ENCODE measurements at places on chromosomes 16 and 17. TPM values are rescaled to one million over a fixed set of nuclear protein-coding genes. Genes with fewer than 3 reads are reported as not detected.
A peak's percentile ranks its signal among the peaks of the same experiment; 100 is the strongest.

Gene SMIM5
- total RNA-seq = under 0.01 TPM

Gene C17orf58
- 12.5 TPM for total RNA-seq

Gene PRR29
- under 0.01 TPM for total RNA-seq

Gene CCDC43
- 52.2 TPM for total RNA-seq

Gene C17orf107
- 3.9 TPM for total RNA-seq

Gene CEP112
- total RNA-seq = 10.8 TPM

Gene ICAM2
- 1.3 TPM for total RNA-seq

Gene KCNJ2
- 0.64 TPM for total RNA-seq

Gene CES3
- not detected for total RNA-seq

- DNase-seq = peak; percentile 80
Observed at GRCh38 chr16:31118223-31119155, 1.0 kb downstream of the KAT8 start.

- DNase-seq = peak; percentile 42
Observed at GRCh38 chr17:61167075-61167474, 232.6 kb upstream of the TBX2 start.

- DNase-seq = no peak
Observed at GRCh38 chr16:88817785-88818574, 6.3 kb upstream of the APRT start.

DNA sequence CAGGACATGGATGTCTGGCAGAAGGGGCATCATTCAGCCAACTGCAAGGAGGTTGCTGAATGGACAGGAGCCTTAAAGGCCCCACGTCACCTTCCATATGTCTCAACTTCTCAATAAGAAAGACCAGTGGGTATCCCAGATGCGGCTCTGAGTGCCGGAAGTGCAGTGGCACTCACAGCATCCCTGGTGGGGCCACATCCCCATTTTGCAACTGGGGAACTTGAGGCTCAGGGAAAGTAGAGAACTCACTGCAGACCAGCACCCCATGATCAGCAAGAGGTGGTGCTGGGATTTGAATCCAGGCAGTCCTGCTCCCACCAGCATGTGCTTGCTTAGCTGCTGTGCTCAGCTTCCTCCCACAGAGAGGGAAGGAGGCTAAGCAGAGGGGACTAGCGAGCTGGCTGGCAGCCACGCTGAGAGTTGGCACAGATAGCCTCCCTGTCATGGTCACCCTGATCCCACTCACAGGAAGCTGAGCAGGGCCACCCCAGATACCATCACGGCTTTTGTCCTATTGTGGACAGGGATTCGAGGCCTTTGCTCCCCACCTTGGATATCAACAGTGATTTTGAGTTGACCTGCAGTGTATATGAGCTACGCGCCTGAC is 294.2 kb upstream of the FOXF1 start:
- no peak for DNase-seq

- DNase-seq = no peak
Observed at GRCh38 chr16:83913245-83913633, 14.3 kb downstream of the MLYCD start.

- DNase-seq = peak; percentile 41
Observed at GRCh38 chr17:35577830-35578196, 558 bp downstream of the PEX12 start.

DNA sequence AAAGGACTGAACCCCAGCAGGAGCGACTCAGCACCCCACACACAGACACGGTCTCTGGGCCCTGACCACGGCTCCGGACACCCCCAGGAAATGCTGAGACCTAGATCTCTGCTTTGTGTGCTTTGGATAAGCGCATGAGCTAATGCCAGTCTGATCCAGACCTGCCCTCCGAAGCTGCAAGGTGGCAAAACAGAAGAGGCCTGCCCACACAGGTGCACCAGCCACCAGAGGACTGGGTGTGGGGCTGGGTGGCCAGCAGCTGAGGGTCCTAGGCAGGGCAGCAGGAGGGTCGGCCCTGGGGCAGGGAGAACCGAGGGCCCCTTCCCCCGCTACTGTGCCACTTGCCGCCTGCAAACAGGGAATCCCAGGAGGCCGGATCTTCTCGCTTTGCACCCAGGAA is 30.7 kb upstream of the EIF1 start:
- no peak for DNase-seq

- no peak for DNase-seq
Observed at GRCh38 chr17:19531780-19532501, 1.7 kb upstream of the SLC47A1 start.

DNA sequence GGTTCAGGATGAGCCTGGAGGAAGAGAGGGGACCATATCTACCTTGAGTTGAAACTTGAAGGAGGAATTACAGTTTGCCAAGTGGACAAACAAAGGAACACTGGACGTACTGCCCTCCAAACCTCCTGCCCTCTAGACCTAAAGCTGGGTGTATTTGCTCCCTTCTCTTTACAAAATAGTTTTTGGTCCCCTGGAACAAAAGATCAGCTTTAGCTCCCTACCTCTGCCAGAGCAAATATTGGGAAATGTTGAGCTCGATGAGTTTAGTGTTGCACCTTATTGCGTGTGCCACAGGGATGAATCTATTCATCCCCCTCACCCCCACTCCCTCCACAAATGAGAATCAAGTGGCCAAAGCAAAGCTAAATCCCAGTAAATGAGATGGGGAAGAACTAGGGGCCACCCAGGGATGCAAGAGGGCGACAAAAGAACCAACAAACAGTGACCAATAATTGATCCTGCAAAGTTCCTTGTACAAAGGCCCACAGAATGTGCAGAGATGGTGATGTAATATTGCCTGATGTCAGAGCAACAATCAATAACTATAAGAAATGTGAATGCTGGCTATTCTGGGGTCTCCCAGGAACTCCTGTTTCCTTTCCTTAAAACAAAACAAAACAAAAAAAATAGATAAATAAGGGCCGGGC is 17.2 kb upstream of the TAT start:
- DNase-seq = no peak

DNA sequence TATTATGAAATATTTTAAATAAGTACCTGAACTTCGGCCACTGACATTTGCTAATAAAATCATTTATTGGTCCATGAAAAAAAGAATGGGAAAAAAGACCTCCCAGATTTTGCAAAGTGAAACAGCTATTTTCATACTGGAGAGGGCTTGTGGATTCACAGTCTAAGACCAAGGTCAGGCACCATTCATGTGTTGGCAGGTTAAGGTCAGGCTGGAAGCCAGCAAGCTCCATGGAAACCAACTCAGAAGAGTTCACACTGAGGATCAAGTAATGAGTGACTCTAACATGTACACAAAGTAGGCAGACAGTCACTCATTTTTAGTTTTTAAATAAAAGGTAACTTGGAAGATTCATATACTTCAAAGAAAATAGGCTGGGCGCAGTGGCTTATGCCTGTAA is 3.4 kb downstream of the DNAJA2 start:
- DNase-seq = no peak

- DNase-seq = peak; percentile 16
Observed at GRCh38 chr17:71975331-71975801, 145.5 kb upstream of the SOX9 start.

DNA sequence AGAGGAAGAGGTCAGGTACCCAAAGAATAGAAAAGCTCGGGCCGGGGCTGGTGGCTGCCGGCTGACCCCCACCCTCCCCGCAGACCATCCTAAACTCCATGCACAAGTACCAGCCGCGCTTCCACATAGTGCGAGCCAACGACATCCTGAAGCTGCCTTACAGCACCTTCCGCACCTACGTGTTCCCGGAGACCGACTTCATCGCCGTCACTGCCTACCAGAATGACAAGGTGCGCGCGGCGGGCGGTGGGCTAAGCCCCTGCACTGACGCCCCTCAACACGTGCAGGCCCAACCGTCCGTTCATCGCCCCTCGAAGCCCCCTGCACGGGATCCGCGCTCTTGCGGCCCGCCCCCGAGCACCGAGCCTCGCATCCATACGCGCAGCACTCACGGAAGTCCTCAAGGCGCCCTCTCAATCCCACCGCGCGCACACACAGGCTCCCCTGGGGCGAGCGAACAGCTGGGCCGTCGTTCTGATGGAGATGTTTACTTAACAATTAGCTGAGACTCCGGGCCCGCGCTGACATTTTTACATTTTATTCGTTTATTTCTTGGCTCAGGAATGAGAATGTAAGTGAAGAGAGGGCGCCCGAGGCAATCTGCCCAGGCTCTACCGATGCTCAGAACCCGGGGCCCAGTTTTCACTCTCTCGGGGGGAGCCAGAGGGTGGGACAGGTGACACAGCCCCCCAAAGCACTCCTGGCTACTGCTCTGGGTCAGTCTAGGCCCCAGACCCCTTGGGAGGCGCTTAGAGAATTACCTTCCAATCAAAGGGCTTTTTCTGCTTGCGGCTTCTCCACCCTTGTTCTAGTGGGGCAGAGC is 3.5 kb downstream of the TBX2 start:
- peak; percentile 63 for DNase-seq

GRCh38 chr16:69626256-69626655 is 60.5 kb downstream of the NFAT5 start:
- DNase-seq = peak; percentile 47

GRCh38 chr16:27389272-27389961 is 12.6 kb upstream of the IL21R start:
- no peak for DNase-seq

DNA sequence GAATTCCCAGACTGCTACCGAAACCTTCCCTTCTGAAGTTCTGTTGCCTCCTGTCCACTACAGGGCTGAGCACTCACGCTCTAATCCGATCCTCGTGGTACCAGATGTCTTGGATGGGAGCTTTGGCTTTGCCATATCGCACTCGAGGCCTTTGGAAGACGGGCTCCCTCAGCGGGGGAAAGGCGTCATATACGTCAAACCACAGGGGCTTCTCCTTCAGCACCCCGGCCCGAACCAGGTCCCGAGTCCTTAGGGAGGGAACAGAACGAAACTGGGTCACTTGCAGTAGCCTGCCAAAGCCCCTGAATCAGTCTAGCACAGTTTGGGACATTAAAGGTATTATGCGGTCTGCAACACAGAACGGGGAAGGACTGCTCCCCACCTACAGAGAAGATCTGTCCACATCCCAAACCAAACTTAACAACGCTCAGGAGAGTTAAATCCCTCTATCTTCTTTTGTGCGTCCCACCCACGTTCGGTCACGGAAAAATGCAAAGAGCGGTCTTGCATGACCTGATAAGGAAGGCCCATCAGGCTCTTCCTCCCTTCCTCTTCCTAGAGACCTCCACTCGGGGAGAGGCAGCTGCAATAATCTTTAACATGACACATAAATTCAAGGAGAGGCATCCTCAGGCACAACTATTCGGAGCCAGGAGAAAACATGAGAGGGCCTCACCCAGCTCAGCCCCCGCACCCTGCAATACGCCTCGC is 526 bp downstream of the MRPS23 start:
- no peak for DNase-seq

- no peak for DNase-seq
Observed at GRCh38 chr16:51391798-51392511, 240.9 kb upstream of the SALL1 start.

- no peak for DNase-seq
Observed at GRCh38 chr16:19285431-19285830, at the start of gene CLEC19A. CLEC19A (plus strand) TSS chr16:19285731; CDS start chr16:19285852, 121 bp downstream.

DNA sequence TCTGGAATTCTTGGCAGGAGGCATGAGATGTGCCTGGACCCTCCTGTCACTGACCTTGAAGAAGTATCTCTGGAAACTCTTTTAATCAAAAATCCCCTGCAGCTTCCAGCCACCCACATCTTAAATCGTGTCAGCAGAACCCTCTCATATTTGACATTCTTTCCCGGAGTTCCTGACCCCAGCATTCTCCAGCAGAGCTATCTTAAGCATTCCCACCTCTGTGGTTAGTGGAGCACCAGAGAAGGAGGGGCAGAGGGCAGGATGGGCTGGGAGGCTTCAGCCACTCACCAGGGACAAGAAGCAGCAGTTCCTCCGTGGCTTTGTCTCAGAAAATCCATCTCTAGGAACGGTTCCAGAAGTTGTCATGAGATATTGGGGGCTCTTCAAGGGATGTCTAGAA is 149.9 kb downstream of the RGS9 start:
- peak; percentile 19 for DNase-seq

- DNase-seq = no peak
Observed at GRCh38 chr17:57651996-57652395, 93.1 kb downstream of the CCDC182 start.

- DNase-seq = peak; percentile 93
Observed at GRCh38 chr16:20866145-20866772, 33.9 kb downstream of the DCUN1D3 start.

DNA sequence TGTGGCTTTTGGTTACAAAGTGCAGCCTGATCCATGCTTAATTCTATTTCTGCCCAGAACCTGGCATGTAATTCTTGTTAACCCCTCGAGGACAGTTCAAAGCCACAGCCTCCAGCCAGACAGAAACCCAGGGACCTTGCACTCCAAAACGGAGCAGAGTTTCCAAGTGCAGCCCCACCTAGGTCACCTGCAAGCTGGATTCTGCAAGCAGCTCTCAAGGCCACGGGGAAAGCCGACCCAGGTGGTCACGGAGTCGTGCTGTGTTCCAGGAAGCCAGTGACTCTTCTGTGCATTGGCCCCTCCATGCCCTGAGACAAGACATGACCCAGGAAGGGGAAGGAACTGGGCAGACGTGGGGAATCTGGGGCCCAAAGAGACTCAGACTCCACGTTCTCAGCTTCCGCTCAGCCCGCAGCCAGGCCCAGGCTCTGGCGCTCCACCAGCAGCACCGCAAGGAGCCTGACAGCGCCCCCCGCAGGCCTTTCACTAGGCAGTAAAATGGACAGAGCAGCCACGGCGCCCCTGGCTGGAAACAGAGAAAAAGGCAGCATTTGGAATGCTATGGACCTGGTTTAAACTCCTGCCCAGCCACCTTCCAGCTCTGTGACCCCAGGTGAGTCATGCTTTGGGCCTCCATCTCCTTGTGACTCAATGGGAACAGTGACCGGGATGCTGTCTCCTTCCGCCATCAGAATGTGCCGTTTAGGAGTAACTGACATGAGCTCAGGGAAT is 27.3 kb upstream of the GSG1L start:
- DNase-seq = no peak

GRCh38 chr17:18122990-18123753 is 14.6 kb downstream of the MYO15A start:
- DNase-seq = no peak

DNA sequence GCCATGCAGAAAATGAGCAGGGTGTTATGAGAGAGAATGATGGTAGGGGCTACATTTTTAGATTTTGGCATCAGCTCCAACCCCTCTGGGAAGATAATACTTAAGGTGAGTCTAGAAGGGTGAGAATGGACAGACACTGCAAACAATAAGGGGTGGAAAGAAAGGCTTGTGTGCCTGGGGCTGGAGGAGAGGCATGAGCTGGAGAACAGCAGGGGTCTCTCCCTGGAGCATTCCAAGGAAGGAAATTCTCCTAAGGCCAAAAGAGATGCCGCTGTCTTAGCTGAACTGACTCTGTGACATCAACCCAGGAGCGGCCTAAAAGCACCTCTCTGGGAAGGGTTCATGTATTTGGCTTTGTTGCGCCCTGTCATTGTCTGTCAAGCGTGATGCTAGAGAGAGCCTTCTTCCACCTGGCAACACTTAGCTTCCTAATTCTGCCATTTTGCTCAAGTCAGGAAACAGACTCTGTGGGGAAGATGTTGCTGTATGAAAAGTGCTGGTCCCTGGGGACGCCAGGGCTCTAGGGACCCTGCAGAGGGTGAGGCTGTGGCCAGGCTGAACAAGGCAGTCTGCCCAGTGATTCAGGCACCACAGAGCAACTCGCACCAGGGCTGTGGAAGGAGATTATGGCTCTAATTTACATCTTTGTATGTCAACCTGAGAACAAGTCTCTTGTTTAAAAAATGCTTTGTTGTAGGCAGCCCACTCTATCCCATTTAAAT is 225.7 kb downstream of the CBLN1 start:
- DNase-seq = no peak
